ENCODE measurements at places on chromosomes 6 and 20. TPM values are rescaled to one million over a fixed set of nuclear protein-coding genes. Genes with fewer than 3 reads are reported as not detected.

CST5 gene
- total RNA-seq = not detected

HNF4A gene
- total RNA-seq = 279 TPM

GRCh38 chr6:110658631-110659211 is 156.5 kb downstream of the CDK19 start:
- DNase-seq = no peak

DNA sequence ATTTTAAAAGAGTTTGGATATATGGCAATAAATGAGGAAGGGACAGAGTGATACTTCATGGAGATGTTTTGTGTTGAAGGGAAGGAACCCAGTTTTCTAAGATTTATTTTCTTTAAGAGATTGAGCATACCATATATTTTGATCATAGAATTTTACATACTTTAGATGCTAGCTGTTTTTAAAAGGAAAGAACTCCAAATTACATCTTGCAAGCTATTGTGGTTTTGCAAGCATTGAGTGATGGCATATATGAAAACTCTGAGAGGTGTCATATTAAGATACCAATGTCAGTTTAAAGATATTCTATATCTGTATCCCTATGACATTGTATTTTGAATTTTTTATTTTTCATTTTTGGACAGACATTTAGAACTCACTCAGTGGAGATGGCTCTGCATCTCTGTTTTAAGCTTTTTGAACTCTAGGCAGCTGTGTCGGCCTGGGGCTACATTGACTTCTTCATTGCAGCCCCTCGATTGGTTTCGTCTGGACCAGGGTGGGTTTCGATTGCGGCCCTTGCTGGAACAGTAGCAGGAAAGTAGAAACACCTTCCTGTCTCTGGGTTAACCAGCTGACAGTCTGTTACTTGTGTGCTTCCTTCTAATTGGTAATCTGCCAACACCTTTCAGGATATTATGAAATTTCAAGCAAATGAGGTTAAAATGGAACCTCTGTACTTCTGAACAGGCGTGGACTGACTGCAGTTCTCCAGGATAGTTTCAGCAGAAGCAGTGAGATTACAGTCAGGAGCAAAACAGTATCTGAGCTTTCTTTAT is 14.0 kb downstream of the IGF2R start:
- DNase-seq = no peak

GRCh38 chr20:43681991-43682410 is 15.1 kb downstream of the MYBL2 start:
- peak; percentile 74 for DNase-seq

CCN5 gene
- total RNA-seq = 17.9 TPM

Data from transverse colon (tissue), 4 donors.